Colonic mucosa (tissue), 4 donors: ENCODE measurements at places on chromosomes 16 and 17.

DNA sequence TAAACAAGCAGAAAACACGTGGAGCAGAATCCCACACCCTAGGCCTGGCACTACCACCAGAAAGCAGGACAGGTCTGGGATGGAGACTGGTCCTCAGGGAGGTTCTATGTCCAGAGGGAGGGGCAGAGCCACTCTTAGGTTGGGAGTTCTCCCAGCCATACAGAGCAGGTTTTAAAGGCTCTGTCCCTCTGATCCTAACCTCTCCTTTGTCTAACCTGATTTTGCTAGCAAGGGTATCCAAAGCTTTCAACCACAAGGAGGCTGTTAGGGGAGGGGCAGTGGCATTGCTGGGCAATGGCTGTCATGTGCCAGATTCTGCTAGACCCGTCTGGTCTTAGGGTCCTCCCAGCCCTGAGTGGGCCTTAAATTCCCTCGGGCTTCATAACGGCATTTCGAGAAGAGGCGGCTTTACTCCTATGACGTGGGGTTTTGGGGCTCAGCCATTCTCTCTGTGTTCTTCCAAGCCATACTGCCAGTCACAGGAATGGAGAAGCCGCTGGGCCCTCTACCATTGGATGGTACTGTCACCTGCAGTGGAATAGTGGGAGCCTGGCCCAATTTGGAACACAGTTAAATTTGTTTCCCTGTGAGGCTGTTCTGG lies 5.7 kb downstream of the TPPP3 start:
- DNase-seq = no peak

DNA sequence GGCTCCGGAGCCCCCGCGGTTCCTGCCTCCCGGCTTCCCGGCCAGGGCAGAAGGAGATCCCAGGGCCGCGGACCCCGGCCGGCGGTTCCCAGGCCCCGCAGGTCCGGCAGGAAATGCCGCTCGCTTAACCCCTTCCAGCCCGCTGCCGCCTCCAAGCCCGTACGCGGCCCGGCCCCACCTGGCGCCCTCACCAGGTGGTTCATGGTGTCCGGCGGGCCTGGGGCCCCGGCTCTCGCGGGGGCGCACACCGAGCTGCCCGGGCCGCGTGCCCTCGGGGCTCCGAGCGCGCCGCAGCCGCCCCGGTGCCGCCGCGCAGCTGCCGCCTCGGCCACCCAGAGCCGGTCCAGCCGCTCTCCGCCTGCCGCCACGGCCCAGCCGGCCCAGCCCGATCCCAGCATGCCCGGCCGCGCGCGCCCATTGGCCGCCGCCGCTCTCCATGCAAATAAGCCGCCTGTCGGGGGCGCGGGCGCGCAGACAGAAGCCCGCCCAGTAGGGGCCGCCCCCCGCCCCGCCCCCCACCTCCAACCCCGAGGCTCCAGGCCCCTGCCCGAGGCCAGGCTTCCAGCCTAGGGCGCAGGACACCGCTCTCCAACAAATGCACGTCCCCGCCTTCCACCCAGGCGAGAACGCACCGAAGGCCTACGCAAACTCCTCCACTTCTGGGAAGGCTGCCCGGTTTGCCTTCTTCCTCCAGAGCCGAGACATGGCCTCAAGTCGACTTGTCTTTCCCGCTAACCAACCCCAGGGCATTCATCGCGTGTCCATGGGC lies at the start of gene BCAR1:
Gene BCAR1, minus strand, starts transcription at position 345 of the 769 bp plus-strand sequence. Its CDS starts 142 bp downstream, at position 203.
- peak; percentile 91 for DNase-seq

DNA sequence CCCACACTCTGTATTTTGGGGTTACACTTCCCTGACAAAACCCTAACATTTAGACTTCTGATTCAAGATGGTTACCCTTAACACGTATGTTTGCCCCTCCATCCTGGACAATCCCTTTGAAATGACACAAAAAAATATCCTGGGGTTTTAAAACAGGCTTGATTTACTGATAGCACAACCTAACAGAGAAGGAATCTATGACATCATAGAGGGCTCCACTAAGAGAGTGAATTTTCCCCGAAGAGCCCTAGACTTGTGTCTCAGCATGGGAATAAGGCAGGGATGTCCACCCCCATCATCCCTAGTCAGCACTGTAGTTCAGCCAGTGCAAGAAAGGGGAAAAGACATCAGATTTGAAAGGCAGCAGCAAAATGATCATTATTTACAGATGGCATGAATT lies 15.8 kb upstream of the SRCIN1 start:
- no peak for DNase-seq

DNA sequence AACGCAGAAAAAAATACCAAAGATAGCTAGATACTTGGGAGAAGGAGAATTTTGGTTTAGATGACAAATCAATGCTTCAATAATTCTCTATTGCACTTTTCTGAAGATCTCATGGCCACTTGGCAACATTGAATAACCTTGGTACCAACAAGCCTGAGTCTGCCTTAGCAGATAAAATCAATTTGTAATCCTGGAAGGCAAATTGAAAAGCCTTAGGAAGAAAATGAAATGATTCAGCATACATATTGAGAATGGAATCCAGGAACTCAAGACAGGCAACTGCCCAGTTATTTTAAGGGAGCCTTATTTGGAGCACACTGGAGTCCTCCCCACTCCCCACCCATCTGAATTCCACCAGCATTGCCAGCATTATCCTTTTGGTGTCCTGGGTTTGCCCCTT lies 109.3 kb upstream of the SOX9 start:
- DNase-seq = no peak

DNA sequence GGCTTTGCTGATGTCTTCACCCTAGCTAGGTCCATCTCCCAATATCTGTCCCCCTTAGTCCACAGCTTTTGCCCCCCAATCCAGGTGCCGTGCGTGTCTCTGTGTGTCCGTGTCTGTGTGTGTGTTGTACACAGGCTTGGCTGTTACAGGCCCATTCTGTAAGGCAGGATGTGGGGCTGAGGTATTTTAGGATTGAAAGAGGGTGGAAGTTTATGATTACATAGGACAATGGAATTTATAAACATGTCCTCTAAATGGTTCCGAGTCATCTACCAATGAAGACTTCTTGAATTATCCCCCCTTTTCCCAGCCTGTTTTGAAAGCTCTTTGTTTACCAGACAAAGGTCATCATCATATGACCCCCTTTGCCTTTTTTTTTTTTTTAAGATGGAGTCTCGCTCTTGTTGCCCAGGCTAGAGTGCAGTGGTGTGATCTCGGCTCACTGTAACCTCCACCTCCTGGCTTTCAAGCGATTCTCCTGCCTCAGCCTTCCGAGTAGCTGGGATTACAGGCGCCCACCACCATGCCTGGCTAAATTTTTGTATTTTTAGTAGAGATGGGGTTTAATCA lies 21.9 kb downstream of the ACE start:
- DNase-seq = no peak

GRCh38 chr16:80682421-80683070 lies 121.9 kb downstream of the CDYL2 start:
- no peak for DNase-seq

DNA sequence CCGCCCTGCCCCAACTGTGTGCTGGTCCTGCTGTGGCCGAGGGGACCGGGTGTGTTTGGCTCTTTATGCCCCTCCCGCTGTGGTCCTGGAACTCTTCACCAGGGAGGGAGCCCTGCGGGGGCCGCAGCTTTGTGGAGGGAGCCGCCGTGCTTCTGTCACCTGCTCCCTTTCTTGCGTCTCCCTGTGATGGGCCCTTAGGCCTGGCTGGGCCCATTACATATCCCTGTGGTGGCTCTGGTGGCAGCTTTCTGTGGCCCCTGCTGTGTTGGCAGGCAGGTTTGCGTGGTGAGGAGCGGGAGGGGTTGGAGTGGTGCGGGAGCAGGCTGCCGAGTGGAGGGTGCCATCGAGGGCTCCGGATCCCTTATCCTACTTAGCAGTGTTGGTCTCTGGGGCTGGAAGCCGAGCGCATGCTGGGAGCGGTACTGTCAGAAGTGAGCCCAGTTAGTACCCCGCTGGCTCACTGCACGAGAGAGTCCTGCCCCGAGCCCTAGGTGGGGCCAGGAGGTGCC lies 60.4 kb downstream of the PDPK1 start:
- no peak for DNase-seq

DNA sequence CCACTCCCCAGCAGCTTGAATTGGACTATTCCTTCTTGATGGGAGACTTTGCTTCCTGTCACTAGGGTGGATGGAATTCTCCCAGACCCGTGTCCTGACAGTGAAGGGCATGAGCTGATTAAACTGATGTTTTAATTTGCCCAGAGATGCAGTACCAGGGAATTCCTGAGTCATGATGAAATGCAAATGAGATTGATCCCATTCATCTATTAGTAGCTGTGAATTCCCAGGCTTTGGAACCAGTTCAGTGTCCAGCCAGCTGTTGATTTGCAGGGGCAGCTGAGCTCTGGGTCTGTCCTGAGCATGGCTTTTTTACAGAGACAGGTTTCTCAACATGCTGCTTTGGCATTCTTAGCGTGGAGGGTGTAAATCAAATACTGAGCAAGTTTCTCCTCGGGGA lies 157.9 kb downstream of the PITPNC1 start:
- DNase-seq = no peak
